ENCODE measurements at places on chromosomes 5 and 9.

DNA sequence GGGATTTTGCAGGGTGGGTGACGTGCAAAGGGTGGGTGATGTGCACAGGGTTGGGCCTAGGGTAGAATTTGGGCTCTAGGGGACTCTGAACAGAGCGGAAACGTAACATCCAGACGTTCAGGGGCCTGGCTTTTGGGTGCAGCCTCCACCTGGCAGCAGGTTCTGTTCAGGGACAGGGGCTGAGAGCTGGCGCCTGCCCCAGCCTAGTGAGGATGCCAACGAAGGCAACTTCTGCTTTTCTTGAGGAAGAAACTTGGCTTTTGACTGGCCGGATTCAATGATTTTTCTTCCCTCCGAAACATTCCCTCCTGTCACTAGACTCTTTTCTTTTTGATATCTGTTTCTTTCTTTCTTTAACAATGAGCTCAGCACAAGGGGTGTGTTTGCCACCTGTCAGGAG is 38.6 kb upstream of the SLC6A19 start:
- DNase-seq = no peak

GRCh38 chr9:137656416-137656815 is 37.6 kb downstream of the EHMT1 start:
- no peak for DNase-seq

- DNase-seq = peak; percentile 87
These were observed 132.4 kb upstream of the EPB41L4A start for GRCh38 chr5:112551419-112552032.

DNA sequence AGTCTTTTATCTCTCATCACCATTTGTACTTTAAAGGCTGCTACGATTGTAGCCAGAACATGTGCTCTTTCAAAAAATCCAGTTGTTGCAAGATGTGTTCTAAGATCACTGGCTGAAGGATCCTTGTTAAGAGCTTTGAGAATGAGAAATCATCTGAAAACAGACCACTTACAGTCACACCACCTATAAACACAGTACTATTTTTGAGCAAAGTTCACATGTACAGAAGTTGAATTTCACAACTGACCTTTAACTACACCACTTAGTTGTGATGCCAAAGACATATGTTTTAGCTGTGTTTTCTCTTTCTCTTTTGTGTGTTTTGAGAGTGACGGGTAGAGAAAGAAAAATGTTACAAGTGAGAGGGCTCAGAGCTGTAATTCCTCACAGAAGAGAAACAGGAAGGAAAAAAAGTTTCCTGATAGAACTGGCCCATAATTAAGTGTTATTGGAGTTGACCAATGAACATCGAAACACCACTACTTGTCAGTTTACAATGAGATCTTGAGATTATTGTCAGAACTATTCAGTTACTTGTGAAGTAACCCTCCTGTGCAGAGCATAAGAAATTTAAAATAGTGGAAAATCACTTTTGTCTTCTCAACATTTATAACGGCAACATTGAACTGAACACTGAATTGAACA is 245.4 kb downstream of the MLLT3 start:
- DNase-seq = no peak

- DNase-seq = no peak
These were observed 441.3 kb upstream of the ARRDC3 start for GRCh38 chr5:91824406-91824805.

DNA sequence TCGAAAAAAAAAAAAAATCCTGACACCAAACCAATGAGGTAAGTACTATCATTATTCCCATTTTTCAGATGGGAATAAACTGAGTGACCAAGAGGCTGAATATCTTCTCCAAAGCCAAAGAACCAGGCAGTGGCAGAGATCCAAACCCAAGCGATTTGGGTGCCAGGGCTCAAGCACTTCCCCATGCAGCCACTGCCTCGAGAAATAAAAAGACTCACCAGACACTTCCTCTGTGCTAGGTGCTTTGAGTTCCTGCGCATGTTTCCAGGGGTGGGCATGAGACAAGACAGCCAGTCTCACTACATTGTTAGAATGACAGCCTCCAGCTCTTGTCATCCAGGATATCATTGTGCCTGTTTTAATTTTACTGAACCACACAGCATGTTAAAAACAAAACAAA is 2.3 kb upstream of the RPL26L1 start:
- no peak for DNase-seq

DNA sequence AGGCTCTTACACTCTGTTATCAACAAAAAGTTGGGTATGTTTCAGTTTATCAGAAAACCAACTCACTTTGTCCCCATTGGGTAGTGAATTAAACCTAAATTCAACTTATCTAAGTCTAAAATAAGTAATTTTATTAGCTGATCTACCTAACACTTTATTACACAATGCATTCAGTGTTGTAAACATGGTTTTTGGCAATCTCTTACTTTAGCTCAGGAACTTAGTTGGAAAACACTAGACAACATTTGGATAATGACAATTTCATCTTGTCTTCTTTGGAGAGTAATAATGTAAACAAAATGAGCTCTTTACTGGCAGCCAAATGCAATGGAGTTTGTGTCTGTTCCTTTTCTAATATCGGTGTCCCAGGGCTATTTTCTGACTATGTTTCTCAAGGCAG is 33.0 kb downstream of the FGF10 start:
- no peak for DNase-seq

DNA sequence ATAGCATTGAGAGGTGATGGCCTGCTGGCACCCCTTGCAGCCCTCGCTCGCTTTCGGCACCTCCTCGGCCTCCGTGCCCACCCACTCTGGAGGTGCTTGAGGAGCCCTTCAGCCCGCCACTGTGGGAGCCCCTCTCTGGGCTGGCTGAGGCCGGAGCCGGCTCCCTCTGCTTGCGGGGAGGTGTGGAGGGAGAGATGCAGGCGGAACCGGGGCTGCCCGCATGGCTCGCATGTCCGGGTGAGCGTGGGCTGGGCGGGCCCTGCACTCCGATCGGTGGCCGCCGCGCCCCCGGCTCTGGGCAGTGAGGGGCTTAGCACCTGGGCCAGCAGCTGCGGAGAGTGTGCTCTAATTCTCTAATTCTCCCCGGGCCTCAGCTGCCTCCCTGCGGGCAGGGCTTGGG is 101.1 kb downstream of the KIF4B start:
- DNase-seq = no peak

GRCh38 chr5:55530669-55531068 is 4.1 kb downstream of the PLPP1 start:
- no peak for DNase-seq

GRCh38 chr9:97577051-97577450 is 56.1 kb downstream of the TSTD2 start:
- DNase-seq = no peak

GRCh38 chr5:116959843-116960242 is 385.2 kb upstream of the SEMA6A start:
- no peak for DNase-seq

GRCh38 chr5:94240134-94240533 is 378.3 kb downstream of the KIAA0825 start:
- DNase-seq = no peak

GRCh38 chr9:117029341-117029740 is 342.2 kb downstream of the TRIM32 start:
- DNase-seq = no peak

GRCh38 chr9:116706310-116707290 is 19.5 kb downstream of the TRIM32 start:
- no peak for DNase-seq

DNA sequence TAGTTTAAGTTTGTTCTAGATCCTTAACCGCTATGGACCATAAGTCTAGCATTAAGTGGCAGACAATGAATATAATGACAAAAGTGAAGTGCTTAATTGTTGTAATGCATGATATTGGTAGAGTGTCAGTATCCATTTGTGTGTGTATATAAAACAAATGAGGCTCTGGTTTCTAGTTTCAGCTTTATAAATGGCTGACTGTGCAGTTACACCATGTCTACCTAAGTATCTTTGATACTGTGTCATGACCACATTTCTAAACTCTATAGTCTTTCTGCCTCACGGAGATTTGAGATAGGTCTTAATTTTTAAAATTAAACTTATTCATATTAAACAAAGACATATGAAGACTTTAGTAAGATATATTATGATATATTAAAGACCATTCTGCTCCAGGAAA is 92.0 kb downstream of the SPEF2 start:
- no peak for DNase-seq

DNA sequence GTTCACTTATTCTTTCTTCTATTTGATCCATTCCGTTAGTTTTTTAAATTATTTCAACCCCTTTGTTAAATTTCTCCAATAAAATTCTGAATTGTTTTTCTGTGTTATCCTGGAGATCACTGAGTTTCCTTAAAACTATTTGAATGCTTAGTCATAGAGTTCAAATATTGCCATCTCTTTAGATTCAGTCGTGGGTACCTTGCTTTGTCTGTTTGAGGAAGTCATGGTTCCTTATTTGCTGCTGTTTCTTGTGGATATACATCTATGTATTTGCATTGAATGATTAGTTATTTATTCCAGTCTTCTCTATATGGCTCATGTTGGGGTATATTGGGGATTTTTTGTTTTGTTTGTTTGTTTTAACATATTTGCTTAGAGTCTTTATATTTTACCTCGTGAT is 80.6 kb downstream of the HINT1 start:
- no peak for DNase-seq

- no peak for DNase-seq
These were observed 382.3 kb downstream of the IRX2 start for GRCh38 chr5:2369178-2369577.

DNA sequence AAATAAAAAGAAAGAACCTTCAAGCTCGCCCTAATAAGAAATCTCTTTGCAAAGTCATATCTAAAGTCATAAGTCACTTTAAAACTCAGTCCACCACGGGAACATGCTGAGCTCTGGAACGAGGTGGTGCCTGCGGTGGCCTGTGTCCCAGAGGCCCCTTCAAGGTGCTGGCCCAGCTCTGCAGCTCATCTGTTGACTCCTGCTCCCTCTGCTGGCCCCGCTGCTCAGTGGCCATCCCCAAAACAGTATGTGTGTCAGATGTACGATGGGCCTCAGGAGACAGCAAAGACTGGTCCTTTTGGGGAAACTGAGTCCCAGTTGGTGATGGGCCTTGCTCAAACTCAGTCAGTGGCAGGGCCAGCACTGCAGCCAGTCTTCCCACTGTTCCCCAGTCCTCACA is 22.8 kb upstream of the FOXB2 start:
- peak; percentile 52 for DNase-seq

DNA sequence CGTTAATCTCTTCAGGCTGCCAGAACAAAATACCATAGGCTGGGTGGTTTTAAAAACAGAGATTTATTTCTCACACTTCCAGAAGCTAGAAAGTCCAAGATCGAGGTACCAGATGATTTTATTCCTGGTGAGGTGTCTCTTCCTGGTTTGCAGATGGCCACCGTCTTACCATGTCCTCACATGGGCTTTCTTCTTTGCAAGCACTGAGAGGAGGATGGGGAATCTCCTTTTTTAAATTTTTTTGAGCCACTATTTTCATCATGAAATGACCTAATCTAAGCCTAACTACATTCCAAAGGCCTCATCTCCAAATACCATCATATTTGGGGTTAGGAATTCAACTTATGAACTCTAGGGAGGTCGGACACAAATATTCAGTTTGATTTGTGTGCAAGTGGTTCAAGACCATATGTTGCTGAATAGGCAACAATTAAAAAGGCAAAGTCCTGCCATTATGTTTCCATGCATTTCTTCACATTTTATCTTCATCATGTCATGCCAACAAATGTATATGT is 371.2 kb downstream of the CDH18 start:
- no peak for DNase-seq

GRCh38 chr5:31427013-31427723 is 104.7 kb downstream of the DROSHA start:
- DNase-seq = no peak

DNA sequence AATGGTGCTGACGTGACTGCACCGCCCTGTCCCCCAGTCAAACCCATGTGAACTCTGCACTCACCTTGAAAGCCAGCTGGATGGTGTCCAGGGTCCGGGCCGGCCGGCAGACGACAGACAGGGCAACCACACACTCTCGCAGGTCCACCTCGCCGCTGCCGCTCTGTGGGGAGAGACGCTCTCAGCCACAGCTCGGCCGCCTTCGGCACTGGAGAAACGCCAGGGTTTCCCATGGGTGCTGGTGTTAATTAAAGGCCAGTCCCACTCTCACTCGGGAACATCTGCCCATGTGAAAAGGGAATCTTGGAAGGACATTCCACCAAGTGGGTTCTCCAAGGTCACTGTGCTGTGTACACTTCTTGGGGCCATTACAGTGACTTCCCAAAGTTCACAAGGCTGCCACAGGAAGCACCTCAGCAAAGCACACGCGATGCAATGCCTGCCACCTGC is 25.5 kb upstream of the SLC6A3 start:
- DNase-seq = no peak

- peak; percentile 70 for DNase-seq
These were observed 17.5 kb upstream of the NREP start for GRCh38 chr5:111774525-111774924.

- no peak for DNase-seq
These were observed 64.2 kb upstream of the FST start for GRCh38 chr5:53416144-53416738.

DNA sequence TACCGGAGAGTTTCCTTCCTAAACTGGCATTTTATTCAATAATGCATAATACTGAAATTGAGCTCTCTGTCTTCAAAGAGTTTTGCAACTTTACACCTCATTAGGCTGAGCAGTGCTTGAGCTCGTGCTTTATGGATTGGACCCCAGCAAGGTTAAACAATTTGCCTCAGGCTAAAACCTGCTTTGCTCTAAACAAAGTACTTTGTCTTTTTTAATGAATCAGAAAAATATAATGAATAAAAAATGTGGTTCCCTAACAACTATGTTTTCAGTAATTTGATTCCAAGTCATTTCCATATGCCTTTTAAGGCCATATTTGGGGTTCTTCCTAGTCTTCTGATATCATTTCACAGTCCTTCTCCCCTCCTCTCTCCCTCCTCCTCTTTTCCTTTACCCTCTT is 20.0 kb downstream of the ZNF366 start:
- peak; percentile 30 for DNase-seq

- DNase-seq = peak; percentile 78
These were observed at the start of gene EDIL3 for GRCh38 chr5:84384604-84385575. EDIL3 (minus strand) TSS chr5:84384880; CDS start chr5:84384374, 506 bp downstream.

GRCh38 chr5:7845557-7845956 is 5.4 kb downstream of the CFAP90 start:
- peak; percentile 18 for DNase-seq

DNA sequence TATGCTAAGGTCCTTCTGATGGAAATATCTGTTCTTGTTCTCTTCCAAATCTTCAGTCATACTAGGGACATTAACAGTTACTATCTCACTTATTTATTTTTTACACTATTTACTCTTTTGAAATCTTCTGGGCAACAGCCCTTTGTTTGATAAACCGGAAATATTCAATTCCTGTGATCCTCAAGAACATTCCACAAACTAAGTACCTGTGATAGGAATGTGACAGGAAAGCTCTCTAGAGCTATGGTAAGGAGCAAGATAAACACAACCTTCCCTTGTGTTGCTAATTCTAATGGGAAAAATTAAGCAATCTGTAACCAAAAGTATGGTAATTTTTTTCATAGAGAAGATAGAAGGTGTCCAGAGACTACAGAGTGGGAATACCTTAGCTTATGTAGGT is 22.0 kb upstream of the ANKRD34B start:
- DNase-seq = no peak

- no peak for DNase-seq
These were observed 923.8 kb upstream of the CDH9 start for GRCh38 chr5:27962198-27962597.

- no peak for DNase-seq
These were observed 86.8 kb downstream of the NLN start for GRCh38 chr5:65808818-65809217.

All from eye (tissue), 1 donor.